Stimulated activated CD8-positive, alpha-beta memory T cell treated with anti-CD3 and anti-CD28 coated beads, Interleukin-4, amount 100 ng/mL, for 4 hours (primary cell): ENCODE measurements at places on chromosomes 3 and 15.

DNA sequence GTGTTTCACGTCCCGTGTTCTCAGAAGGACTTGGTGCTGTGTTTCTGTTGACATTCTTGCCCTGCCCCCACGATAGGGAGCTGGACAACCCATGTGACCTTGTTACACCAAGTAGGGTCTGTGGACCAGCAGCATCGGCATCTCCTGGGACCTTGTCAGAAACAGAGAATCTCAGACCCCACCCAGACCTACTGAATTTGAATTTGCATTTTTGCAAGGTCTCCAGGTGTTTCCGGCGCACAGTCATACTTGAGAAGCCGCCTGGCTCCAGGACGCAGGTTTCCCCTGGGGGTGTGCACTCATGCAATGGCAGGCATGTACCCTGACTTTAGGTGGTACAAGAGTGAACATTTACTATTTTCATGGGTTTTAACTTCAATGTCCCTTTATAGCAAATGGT, 117.9 kb downstream of the TLE3 start:
- DNase-seq, result no peak

GRCh38 chr3:174598885-174599439, 260.2 kb upstream of the NAALADL2 start:
- no peak for DNase-seq

- no peak for DNase-seq
These were observed 42.0 kb upstream of the MEIS2 start for GRCh38 chr15:37142371-37142770.

- no peak for DNase-seq
These were observed 2.9 kb downstream of the FBXL22 start for GRCh38 chr15:63600001-63600615.

GRCh38 chr3:15676259-15676658, 74.7 kb downstream of the BTD start:
- DNase-seq, result no peak

GRCh38 chr15:90037961-90038631, 37.0 kb downstream of the ZNF710 start:
- peak; percentile 21 for DNase-seq

GRCh38 chr3:148518520-148518919, 179.2 kb upstream of the AGTR1 start:
- DNase-seq, result no peak

DNA sequence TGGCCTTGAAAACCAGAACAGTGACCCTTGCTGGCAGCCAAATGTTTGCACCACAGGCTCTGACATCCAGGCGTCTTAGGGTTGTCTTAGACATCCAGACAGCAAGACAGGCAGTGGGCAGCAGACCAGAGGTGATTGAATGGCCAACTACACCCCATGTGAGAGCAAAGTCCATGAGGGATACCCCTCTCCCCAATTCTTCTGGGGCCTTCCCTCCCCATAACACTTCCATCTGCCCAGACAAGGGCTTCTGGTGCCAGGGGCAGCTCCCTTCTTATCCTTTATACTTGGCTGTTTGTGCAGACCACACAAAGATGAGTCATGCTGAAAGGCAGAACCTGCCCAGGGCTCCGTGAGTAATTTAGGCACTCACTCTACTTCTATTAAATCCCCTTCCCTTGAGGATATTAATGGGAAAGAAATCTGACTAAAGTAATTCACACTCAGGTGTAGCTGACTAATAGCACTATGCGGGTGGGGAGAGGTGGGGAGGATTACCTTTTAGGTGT, 257.9 kb downstream of the UACA start:
- no peak for DNase-seq

DNA sequence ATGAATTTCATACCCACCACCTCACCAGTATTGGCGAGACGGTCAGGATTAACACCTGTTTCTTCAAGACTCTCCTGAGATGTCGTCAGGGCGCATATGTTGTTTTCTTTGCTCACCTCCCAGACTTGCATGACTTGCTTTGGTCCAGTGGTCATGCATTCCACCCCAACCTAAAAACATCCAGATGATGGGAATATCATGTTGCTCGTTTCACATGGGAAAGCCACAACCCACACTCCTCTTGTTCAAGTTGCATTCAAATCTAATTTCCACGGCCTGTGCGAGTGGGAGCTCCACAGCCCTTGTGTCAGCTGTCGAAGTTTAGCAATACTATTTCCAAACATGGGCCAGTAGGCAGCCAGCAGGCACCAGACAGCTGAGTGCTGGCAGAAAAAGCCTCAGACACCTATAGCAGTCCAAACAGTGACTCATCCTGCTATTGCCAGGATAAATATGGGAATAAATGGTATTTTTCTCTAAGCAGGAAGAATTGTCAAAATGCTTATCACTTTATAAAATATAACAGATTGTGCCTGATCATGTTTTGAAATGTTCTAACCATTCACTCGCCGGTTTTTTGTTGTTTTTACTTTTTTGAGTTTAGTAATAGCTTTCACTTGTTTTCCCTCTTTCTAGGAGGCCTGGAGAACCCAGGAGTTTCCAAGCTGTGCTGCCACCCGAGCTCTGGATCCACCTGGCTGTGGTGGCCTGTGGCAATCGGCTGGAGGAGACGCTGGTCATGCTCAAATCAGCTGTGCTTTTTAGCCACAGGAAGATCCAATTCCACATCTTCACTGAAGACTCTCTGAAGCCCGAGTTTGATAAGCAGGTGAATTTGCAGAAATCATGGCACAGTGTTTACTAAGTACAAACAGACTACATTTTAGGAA, 20.1 kb downstream of the GXYLT2 start:
- no peak for DNase-seq

- no peak for DNase-seq
These were observed 61.2 kb downstream of the PEAK1 start for GRCh38 chr15:77358545-77359240.

DNA sequence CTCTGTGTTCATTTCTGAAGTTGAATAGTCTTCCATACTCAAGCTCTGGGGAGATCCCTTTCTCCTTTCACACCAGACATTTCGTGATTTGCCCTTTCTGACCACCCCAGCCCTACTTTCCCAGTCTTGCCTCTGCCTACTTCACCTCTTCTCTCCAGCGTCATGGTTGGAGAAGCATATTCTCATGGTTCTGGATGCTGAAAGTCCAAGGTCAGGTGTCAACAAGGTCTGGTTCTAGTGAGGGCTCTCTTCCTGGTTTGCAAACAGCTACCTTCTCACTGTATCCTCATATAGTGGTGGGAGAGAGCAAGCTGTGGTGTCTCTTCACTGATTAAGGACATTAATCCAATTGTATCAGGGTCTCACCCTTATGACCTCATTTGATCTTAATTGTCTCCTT, 169.4 kb downstream of the IGF1R start:
- DNase-seq, result no peak

DNA sequence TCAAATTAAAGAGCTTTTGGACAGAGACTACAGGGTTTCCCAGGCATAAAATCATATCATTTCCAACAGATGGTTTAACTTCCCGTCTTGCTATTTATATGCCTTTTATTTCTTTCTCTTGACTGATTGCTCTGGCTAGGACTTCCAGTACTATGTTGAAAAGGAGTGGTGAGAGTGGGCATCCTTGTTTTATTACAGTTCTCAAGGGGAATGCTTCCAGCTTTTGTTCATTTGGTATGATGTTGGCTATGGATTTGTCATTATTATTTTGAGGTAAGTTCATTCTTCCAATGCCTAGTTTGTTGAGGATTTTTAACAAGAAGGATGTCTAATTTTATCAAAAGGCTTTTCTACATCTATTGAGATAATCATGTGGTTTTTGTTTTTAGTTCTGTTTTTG, 896.6 kb upstream of the CFAP20DC start:
- no peak for DNase-seq

DNA sequence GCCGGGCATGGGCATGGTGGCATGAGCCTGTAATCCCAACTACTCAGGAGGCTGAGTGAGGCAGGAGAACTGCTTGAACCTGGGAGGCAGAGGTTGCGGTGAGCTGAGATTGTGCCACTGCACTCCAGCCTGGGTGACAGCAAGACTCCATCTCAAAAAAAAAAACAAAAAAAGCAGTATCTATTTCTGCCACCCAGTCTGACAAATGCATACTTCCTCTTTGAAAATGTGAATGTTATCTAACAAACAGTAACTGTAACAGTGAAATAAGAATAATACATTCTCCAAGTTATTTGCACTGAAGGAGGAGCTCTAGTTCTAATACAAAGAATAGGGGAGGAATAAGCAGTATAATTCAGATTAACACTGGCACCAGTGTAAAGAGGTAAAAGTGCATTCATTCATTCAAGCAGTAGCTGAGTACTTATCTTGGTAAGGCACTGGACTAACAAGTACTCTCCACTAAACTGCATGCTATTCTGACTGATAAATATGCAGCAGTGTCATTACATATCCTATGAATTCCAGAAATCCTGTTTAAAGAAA, 12.9 kb downstream of the VPS13C start:
- no peak for DNase-seq

DNA sequence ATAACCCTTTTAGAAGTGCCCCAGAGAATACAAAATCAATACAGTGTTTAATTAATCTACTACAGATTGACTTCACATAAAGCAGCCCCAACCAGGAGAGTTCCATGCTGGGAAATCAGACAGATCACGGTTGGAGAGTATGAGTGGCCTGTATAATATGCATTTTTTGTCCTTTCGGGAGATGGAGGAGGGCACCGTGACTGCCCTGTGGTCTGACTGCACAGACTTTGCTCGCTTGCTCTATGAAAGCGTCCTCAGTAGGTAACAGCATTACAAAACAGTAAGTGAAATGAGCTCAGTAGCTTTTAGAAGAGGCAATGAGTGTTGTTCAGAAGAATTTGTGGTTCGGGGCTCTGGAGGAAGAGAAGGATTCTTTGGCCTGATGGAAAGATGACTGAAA, 34.2 kb upstream of the SKIL start:
- DNase-seq, result no peak

DNA sequence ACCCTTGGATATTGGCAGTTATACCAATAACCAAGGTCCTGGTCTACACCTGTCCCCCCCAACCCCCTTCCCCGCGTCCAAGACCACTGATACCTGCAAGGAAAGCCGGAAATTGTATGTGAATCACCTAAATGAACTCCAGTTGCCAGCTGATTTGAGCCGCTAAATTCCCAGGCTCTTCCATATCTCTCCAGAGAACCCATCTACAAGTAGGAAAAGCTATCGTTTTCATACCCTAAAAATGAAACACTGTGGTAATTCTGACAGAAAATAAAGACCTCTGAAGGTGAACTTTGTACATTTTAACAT, 114.2 kb upstream of the ICE2 start:
- no peak for DNase-seq

GRCh38 chr15:73854265-73854664, 19.1 kb upstream of the TBC1D21 start:
- DNase-seq, result no peak
